ENCODE measurements at places on chromosomes 2 and 18.

GRCh38 chr2:217108086-217108485 is 248.2 kb upstream of the TNP1 start:
- DNase-seq: no peak

- DNase-seq: no peak
These were observed 316.9 kb upstream of the THSD7B start for GRCh38 chr2:136448432-136448831.

DNA sequence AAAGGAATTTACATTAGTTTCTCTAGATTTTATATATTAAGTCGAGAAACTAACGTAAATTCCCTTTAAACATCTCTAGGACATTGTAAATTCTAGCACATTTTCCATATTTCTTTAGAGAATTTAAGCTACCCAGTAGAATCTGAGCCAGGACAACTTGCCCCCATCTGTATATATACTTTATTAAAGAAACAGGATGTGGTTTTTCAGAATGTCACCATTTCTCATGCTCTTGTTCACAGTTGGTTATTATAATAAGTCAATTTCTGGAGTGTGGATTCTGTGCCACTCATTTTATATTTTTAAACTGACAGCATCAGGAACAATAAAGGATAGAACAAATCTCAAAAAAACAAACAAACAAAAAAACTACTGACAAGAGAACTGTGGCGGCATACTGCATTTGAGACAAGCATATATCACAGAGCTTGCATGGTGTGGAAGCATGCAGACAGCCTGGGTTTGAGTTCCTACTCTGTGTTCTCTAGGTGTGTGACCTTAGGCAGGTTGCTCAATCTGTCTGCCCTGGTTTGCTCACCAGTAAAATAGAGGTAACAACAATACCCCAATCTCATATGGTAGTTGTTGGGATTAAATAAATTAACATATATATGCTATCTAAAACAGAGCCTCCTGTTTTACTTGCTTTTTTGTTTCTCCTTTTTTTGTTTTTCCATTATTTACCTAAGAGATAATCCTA is 61.4 kb upstream of the DNER start:
- DNase-seq: no peak

- no peak for DNase-seq
These were observed 88.7 kb downstream of the NEDD4L start for GRCh38 chr18:58132595-58133261.

- DNase-seq: no peak
These were observed 41.6 kb downstream of the LYPD6B start for GRCh38 chr2:149080099-149080498.

- DNase-seq: no peak
These were observed 91.5 kb upstream of the CDH7 start for GRCh38 chr18:65659312-65659711.

DNA sequence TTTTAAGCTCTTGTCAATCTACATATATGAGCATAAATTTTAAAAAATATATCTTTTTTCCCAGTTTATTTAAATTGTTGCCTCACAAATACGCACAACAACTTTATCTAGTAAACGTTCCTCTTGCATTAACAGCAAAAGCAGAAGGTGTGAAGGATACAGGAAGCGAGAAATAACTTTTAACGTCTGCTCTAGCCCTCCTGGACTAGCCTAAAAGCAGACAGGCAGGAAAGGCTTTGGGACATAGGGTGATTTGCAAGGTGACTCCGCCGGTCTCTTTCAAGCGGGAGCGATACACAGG is 434 bp upstream of the DUSP19 start:
- no peak for DNase-seq

GRCh38 chr2:199710551-199710950 is 140.4 kb downstream of the FTCDNL1 start:
- no peak for DNase-seq

GRCh38 chr2:136067459-136067858 is 50.5 kb downstream of the CXCR4 start:
- DNase-seq: no peak

GRCh38 chr2:102103992-102104871 is 38.3 kb upstream of the IL1R1 start:
- peak; percentile 82 for DNase-seq

GRCh38 chr2:25368660-25369059 is 26.9 kb upstream of the DNMT3A start:
- DNase-seq: no peak

- DNase-seq: no peak
These were observed at the start of gene BOLL for GRCh38 chr2:197784956-197785941. Gene BOLL, minus strand, starts transcription at chr2:197785319. Its CDS starts 3,469 bp downstream, at chr2:197781850.

DNA sequence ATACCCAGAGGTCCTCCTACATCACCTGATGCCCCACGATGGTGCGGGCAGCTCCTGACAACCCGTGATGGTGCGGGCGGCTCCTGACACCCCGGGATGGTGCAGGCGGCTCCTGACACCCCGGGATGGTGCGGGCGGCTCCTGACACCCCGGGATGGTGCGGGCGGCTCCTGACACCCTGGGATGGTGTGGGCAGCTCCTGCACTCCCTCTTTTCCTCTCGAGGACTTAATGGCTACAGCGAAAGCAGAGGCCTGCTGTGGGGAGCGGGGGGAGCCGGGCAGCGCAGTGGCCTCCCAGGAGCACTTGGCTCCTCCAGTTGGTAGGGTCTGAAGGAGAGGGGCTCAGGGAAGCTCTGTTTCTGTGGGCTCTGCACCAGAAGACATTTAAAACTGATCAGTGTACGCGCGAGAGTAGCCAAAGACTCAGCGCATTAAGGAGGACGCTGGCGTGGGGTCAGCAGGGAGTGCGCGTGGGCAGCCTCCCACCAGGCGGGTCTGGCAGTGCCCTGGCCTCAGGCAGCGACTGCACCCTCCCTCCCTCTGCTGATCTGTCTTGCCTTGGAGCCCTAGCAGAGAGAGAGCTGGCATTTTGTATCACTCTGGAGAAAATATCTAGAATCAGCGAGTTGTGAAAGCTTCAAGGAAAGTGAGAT is 464.5 kb upstream of the MYT1L start:
- no peak for DNase-seq

GRCh38 chr2:222912117-222912516 is 51.3 kb downstream of the ACSL3 start:
- DNase-seq: no peak

DNA sequence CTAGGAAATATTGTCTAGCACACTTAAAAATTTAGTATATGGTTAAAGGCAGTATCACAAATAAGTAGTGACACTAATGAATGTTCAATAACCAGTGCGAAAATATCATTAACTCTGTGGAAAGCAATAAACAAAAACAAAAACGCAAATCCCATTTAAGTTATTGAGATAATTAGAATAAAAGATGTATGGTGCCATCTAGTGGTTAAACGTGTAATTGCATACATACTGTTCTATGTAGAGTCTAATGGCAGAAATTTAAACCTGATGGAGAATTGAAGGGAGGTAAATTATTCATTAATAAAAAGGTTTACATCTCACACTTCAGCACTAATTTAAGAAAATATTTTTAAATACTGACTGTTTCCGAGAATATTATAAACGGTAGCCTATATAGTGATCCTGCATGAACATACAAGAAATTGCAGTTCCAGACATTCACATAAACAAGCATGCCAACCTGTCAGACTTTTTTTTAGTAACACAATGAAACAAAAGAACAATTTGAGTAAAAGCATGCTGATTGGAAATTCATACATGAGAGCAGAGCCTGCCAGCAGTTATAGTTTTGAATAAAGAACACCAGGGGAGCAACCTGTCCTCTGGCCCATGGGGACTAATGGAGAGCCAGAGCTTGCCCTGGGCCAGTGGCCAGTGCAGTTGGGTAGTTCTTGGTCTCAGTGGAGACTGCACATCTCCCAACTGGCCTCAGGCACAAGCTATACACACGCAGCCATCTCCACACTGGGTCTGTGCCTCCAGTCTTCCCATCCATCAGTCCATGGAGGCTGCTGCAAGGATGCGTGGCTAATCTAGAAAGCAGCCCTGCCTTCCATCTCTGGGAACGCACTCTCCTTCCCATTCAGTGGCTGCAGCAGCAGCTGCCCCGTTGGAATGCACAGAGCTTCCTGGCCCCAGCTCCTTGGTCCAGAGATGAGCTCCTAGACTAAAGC is 28.0 kb downstream of the GCG start:
- DNase-seq: no peak

- DNase-seq: no peak
These were observed 217.6 kb upstream of the NRP2 start for GRCh38 chr2:205464681-205465080.

- no peak for DNase-seq
These were observed 21.0 kb upstream of the CYRIA start for GRCh38 chr2:16686641-16687040.

GRCh38 chr2:241081643-241082340 is 20.3 kb downstream of the MTERF4 start:
- DNase-seq: peak; percentile 22

- no peak for DNase-seq
These were observed 38.7 kb downstream of the ABI2 start for GRCh38 chr2:203366639-203367466.

- no peak for DNase-seq
These were observed 41.6 kb downstream of the PLEKHB2 start for GRCh38 chr2:131146749-131147148.

DNA sequence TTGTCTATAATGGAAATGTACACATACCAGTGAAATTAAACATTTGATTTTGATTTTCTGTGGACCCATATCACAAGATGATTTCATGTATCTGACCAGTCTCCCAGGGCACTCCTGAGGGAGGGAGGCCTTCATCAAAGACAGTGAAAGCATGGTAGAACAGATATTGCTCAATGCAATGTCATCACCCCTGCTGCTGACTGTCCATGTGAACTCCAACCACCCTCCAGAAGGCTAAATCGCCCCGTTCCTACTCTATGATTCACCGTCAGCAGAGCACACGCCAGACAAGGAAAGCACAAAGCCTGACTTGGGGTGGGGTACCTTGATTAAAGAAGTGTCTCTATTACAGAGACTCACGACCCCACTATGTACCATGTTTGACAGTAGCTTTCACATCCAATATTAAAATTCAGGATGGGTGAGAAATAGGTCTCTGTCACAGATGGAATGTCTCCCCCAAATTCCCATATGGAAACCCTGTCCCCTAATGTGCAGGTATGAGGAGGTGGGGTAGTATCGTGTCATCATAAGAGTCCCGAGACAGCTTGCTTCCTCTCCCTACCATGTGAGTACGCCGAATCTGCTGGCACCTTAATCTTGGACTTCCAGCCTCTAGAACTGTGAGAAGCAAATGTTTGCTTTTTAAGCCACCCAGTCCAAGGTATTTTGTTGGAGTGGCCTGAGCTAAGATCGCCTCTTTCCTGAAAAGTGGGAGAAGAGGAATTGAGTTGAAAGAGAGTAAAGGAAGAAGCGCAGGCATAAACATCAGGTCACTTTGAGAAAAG is 42.4 kb downstream of the CYB5A start:
- DNase-seq: no peak

- peak; percentile 86 for DNase-seq
These were observed 25.4 kb downstream of the POLR1A start for GRCh38 chr2:86079981-86080911.

- no peak for DNase-seq
These were observed 360.7 kb upstream of the ETAA1 start for GRCh38 chr2:67036444-67036843.

DNA sequence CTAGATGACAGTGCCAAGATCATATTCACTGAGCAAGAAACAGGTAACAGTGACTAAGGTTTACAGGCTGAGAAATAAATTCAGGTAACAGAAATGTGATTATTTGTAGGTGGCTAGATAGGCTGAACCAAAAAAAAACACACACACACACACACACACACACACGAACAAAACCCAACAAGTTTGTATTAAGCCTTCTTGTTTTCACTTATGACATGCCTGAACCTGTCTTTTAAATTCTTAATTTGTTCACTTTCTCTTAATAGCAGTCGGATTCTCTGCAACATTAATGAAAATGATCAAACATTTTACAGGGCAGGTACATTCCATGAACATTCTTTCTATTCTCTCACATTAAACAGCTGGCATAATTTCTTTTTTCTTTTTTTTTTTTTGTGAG is 18.8 kb upstream of the KIDINS220 start:
- DNase-seq: no peak

DNA sequence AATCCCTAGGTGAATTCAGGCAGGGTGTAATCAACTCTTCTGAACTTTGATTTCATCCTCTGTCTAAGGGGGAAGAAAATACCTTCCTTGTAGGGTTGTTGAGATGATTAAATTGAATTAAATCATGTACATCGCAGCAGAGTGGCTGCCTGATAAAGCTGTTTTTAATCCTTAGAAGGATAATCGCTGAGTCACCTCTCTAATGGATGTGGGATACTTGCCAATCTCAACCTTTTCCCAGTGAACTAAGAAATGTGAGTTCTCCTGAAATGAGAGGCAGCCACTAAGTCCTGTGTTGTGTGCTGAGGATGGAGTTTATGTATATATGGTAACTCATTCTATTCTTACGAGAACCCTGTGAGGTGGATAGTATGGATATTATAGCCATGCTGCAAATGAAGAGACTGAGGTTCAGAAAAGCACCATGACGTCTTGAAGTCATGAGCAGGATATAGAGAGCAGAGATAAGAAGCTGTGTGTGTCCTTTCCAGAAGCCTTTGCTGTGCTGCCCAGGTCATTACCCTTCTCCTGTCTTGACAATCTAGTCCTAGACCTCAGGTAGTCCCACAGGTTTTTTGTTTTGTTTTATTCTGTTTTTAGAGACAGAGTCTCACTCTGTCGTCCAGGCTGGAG is 93.3 kb downstream of the HNRNPLL start:
- DNase-seq: no peak

All from stimulated activated CD8-positive, alpha-beta memory T cell treated with anti-CD3 and anti-CD28 coated beads, Interleukin-4, amount 100 ng/mL, for 48 hours (primary cell).